ENCODE measurements at places on chromosomes 2 and 18.

GRCh38 chr2:191748528-191749180 is 70.7 kb downstream of the NABP1 start:
- no peak for DNase-seq

GRCh38 chr2:106267997-106268396 is 73.9 kb upstream of the UXS1 start:
- DNase-seq, result no peak

DNA sequence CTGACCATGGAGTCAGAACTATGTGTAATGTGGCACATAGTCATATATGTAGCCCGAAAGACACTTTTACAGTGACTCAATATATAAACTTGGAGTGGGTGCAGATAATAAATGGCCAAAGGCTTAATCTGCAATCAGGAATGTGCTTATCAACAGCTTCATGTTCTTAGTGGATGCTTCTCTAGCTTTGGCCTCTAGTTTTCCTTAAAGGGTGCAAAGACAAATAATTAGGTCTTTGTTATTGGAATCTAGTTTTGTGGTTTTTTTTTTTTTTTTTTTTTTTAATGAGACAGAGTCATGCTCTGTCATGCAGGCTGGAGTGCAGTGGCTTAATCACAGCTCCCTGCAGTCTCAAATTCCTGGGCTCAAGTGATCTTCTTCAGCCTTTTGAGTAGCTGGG is 625.6 kb downstream of the EPHA4 start:
- DNase-seq, result no peak

GRCh38 chr2:190648289-190649034 is 421 bp upstream of the NAB1 start:
- peak; percentile 46 for DNase-seq

GRCh38 chr2:162934191-162934590 is 95.6 kb upstream of the KCNH7 start:
- DNase-seq, result no peak

DNA sequence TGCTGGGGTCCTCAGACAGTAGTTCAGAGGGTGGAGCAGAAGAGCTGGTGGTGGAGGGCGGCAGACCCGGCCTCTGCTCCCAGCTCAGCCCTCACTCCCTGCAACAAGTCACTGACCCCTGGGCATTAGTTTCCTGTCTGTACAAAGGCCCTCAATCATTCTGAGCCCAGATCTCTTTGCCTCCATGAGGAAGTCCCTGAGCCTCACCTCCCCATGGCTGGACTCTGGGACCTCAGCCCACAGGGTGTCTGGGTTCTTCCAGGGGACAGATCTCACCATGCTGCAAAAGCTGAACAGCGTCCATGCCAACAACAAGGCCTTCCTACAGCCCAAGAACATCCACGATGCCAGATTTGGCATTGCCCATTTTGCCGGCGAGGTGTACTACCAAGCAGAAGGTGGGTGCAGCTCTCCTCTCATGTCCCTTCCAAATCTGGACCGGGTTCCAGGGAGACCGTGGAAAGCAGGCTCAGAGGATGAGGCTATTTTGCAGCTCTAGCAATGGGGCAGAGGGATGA is 49.1 kb downstream of the MYO7B start:
- no peak for DNase-seq

DNA sequence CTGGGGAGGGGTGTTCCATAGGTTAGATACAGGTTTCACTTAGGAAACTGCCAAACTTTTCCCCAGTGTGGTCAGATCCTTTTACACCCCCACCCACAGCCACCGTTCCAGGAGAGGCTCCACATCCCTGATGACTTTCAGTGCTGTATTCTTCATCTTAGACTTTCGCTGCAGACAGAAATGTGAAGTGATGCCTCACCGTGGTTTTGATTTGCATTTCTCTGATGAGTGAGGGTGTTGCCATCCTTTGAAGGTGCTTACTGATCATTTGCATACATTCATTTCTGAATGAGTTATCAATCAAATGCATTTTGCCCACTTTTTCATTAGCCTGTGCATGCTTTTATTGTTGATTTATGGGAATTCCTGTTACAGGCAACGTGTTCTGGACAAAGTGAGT is 14.9 kb downstream of the COPS9 start:
- no peak for DNase-seq

DNA sequence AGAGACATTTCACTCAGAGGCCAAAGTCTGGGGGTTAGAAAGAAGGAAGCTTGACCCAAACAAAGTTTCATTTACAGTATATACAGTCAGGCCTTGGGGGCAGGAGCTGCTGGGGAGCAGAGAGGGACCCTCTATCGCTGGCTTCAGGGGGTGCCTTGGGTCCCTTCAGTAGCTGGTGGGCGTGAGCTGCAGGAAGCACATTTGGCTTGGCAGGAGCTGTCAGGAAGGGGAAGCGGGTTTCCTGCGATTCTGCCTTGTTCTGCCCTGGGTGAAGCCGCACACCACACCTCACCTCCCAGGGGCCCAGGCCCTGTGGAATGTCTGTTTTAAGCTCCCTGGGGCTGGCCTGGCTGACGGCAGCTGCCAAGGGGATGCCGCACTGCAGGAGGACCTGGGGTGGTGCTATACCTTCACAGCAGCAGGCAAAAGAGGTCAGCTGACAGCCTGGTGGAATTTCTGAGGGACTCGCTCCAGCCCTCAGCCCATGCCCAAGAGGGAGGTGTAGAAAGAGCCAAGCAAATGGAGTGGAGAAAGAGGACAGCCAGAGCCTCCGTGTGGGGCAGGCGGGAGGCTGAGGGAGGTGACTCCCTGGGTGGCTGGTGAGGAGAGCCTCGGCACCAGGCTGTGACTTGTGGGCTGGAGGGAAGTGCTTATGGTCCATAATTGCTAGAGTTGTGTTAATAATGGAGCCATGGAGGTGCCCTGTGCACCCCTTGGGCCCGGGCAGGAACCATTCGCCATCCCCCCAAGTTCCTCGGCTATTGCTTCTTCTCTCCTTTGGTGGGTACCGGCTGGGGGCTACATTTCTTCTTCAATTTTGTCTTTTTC is 43.9 kb downstream of the PSD4 start:
- no peak for DNase-seq

GRCh38 chr2:237097911-237098702 is 12.4 kb downstream of the COPS8 start:
- DNase-seq, result no peak

GRCh38 chr2:38997781-38998180 is 108.1 kb downstream of the ARHGEF33 start:
- DNase-seq, result no peak

GRCh38 chr18:79507546-79508480 is 112.1 kb downstream of the NFATC1 start:
- peak; percentile 35 for DNase-seq

GRCh38 chr2:120446236-120447126 is 100.5 kb downstream of the INHBB start:
- no peak for DNase-seq

- no peak for DNase-seq
Measured at GRCh38 chr2:235544689-235544969, 50.8 kb downstream of the AGAP1 start.

GRCh38 chr2:20621366-20622295 is 29.3 kb downstream of the HS1BP3 start:
- no peak for DNase-seq

DNA sequence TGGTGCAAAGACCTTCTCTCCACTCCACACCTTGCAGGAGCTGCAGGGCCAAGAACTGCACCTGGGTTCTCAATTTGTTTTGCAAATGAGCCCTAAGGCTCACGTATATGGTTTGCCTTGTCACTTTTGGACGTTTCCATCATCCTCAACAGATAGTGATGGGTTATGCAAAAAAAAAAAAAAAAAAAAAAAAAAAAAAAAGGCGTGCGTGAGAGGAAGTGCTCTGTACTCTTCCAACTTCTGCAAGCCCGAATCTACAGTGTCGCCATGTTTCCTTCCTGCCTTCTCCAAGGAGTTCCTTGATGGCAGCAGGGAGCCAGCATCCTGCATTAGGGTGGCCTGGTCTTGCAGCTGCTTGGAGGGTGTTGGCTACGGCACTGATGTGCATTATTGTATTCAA is 4.0 kb upstream of the INHBB start:
- no peak for DNase-seq

DNA sequence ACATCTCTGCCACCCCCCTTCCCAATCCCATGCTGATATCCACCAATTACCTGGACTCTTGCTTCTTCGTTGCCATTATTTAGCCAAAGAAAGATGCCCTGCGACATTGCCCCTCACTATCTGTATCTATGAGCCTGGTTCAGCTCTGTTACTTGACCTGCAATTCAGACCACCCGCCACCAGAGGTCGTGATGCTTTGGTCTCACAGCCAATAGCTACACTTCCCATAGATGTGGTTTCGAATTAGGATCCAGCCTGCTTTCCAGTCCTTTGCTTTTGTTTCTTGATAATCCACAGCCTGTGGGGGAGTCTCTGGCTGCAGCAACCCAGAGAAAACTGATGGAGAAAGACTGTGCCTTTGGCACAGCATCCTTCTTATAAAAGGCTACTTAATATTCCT is 239.4 kb downstream of the KLHL29 start:
- DNase-seq, result no peak

DNA sequence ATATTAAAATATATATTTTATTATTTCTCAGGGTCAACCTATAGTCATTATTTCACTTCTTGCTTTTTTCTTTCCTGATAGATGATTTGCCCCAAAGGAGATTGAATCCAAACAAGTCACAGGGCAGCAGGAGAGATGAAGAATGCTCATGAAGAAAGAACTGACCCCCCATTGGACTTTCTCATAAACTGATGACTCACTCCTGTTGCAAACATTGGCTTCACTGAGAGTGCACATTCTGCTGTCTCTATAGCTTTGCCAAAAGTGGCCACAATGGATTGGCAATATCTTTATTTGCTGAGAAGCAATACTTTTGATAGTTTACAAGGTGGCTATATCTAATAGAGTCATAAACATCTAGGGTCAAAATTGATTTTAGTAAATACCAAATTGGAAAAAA is 55.9 kb upstream of the ZNF385B start:
- DNase-seq, result no peak

- no peak for DNase-seq
Measured at GRCh38 chr18:52216109-52216508, 123.9 kb upstream of the DCC start.

GRCh38 chr2:95526360-95527341 is 42.1 kb upstream of the TRIM43B start:
- no peak for DNase-seq

GRCh38 chr18:25446972-25447371 is 95.0 kb upstream of the ZNF521 start:
- DNase-seq, result no peak

GRCh38 chr2:205170399-205170798 is 511.9 kb upstream of the NRP2 start:
- no peak for DNase-seq

- DNase-seq, result no peak
Measured at GRCh38 chr2:178833382-178833781, 26.2 kb upstream of the TTN start.

- no peak for DNase-seq
Measured at GRCh38 chr2:46351750-46352138, 54.5 kb downstream of the EPAS1 start.

- no peak for DNase-seq
Measured at GRCh38 chr2:186307871-186308270, 178.2 kb upstream of the ZC3H15 start.

- no peak for DNase-seq
Measured at GRCh38 chr2:160110674-160111239, 48.3 kb upstream of the PLA2R1 start.

- DNase-seq, result no peak
Measured at GRCh38 chr2:102575888-102576287, 43.5 kb upstream of the SLC9A2 start.

DNA sequence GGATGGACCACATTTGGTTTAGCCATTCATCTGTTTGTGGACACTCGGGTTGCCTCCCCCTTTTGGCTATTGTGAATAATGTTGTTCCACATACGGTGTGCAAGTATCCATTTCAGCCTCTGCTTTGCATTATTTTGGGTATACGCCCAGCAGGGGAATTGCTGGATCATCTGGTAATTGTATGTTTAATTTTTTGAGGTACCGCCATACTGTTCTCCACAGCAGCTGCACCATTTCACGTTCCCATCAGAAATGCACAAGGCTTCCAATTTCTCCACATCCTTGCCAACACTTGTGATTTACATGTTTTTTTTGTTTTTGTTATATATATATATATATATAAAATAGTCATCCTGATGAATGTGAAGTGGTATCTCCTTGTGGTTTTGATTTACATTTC is 54.6 kb upstream of the TWIST2 start:
- DNase-seq, result no peak

GRCh38 chr2:113901943-113902342 is 12.1 kb downstream of the ACTR3 start:
- DNase-seq, result peak; percentile 51

GRCh38 chr2:169683054-169683424 is 11.2 kb downstream of the CFAP210 start:
- DNase-seq, result no peak

GRCh38 chr18:34048423-34048822 is 176.3 kb downstream of the NOL4 start:
- no peak for DNase-seq

GRCh38 chr2:1605102-1606045 is 138.9 kb downstream of the PXDN start:
- DNase-seq, result no peak

DNA sequence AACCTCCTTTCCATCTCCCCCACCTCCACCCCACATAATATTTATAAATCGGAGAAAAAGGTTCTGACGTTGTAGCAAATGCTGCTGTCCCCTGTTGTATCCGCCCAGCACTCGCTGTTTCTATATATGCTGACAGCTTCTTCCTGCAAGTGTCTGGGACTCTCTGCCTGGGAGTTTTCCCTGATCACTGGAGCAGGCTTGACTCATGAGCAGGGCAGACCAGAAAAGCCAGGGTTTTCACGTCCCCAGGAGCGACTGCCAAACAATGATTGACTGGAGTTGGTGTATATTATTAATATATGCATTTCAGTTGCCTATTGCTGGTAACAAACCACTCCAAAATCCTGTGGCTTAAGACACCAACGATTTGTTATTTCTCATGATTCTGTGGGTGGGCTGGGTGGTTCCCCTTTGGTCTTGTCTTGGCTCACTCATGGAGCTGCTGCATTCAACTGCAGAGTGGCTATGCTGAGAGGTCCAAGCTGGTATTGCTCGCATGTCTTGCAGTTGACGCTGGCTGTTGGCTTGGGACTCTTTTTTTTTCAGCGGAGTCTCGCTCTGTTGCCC is 21.2 kb upstream of the ASXL2 start:
- DNase-seq, result no peak

GRCh38 chr2:151159109-151159662 is 102.5 kb downstream of the RBM43 start:
- DNase-seq, result no peak

- DNase-seq, result no peak
Measured at GRCh38 chr2:179336782-179337534, 72.3 kb upstream of the SESTD1 start.

- no peak for DNase-seq
Measured at GRCh38 chr2:95026471-95027368, 1.2 kb downstream of the MAL start.

- no peak for DNase-seq
Measured at GRCh38 chr2:84556190-84556589, 39.9 kb downstream of the DNAH6 start.

DNA sequence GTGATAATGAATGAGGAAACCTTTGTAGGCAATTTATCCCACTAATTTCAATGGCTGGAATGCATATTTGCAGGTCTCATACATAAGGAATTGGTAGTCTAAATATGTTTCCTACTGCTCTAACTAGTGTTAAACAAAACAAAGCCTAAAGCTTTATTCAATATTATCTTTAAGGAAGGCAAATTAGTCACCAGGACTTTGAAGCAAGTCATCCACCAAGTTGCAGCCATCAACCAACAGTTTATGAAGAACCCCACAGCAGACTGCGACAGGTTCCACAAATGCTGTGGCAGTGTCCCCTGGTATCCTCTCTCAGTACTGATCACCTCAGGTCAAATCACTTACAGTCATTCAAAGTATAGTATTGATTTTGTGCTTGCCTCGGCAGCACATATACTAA is 181.5 kb upstream of the ZFP36L2 start:
- no peak for DNase-seq

GRCh38 chr18:36454848-36455458 is 157.4 kb downstream of the FHOD3 start:
- no peak for DNase-seq
